Left renal cortex interstitium (tissue), 4 donors: ENCODE measurements at places on chromosomes 6 and 20. TPM values are rescaled to one million over a fixed set of nuclear protein-coding genes. Genes with fewer than 3 reads are reported as not detected.

PPP1R3G gene
- polyA plus RNA-seq = 2.3 TPM

HLA-DRA gene
- polyA plus RNA-seq = 52.7 TPM

GRCh38 chr20:50380697-50381040, 129.5 kb upstream of the PTPN1 start:
- no peak for DNase-seq

- no peak for DNase-seq
Measured at GRCh38 chr6:282177-282866, 10.0 kb upstream of the DUSP22 start.

NR2E1 gene
- polyA plus RNA-seq = not detected

DNA sequence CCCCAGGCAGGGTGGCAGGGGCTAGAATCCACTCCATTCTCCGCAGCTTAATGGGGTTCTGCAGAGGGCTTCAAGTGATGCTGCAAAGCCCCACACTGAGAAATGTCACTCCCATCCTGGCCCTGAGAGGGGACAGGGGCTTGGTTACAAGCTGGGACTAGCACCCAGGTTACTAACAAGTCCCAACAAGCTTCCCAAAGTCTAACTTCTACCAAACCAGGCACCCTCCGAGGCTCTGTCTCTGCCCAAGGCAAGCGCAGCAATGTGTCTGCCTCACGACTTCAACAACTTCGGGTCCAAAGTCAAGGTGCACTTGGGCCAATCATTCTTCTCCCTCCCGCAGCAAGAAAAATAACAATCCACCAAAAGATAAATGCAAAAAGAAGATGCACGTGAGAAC, 45.6 kb downstream of the NFATC2 start:
- DNase-seq = no peak

GRCh38 chr6:116101302-116101718, 657 bp downstream of the NT5DC1 start:
- DNase-seq = no peak

- DNase-seq = no peak
Measured at GRCh38 chr6:148440877-148441453, 98.3 kb downstream of the SASH1 start.

- no peak for DNase-seq
Measured at GRCh38 chr20:208942-209566, 18.0 kb upstream of the DEFB129 start.

DNA sequence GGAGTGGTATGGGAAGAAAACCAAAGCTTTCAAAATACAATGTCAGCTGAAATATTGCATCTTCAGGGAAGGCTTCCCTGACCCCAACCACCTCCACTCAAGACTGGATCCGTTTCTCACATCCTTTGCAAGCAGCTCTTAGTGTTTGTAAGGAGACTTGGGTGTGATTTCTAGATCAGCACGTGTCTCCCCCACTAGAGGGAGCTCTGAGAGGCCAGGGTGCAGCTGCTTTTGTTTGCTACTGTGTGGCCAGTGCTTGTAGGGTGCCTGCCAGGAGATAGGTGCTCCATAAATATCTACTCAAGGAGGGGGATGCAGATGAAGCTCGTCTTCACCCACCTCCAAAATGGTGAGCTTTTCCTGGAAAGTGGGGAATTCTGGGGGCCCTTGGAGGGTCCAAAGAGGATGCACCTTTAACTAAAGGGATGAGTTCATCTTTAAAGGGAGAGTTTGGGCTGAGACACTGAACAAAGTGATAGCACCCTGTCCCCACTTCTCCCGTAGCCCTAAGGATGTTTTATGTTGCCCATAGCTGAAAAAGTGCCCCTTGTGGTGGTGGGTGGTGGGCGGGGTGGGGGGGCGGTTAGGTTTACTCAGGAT, 52.6 kb upstream of the MAFB start:
- no peak for DNase-seq

- no peak for DNase-seq
Measured at GRCh38 chr6:116144605-116145004, 18.7 kb upstream of the COL10A1 start.

DNA sequence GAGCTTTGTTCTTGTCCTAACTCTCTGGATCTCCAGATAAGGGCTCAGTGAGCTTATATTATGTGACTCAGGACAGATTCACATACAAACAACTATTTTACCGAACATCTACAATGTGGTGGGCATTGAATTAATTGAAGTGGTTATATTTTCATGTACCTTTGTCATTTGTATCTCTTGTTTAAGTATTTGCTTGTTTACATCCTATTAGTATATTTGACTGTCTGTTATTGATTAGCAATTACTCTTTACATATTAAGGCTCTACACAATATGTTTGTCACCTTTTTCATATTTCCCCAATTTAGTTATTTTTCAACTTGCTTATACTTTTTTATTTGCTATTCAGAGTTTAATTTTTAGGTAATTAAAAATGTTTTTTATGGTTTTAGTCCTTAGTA, 222.4 kb downstream of the TFAP2C start:
- DNase-seq = no peak

HNF4A gene
- polyA plus RNA-seq = 35.0 TPM

DNA sequence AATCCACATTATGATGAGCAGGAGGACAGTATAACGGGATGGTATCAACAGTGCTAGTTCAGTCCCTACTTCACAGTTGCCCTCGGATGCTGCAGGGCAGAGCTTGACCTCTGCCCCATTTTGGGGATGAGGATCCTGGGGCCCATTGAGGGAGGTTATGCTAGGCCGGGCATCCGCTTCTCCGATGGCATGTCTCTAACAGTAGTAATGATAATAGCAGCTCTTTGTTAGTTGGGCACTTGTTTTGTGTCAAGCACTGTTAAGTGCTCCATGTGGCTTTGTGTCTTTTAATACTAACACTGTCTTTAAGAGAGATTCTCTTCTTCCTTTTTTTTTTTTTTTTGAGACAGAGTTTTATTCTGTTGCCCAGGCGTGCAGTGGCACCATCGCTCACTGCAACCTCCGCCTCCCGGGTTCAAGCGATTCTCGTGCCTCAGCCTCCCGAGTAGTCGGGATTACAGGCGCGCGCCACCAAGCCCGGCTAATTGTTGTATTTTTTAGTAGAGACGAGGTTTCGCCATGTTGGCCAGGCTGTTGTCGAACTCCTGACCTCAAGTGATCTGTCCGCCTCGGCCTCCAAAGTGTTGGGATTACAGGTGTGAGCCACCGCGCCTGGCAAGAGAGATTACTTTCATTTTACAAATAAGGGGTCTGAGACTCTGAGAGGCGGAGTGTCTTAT, 1.1 kb downstream of the MAPRE1 start:
- no peak for DNase-seq

DEF6 gene
- polyA plus RNA-seq = 3.2 TPM

SNAI1 gene
- polyA plus RNA-seq = 12.7 TPM

TNFRSF6B gene
- polyA plus RNA-seq = 1.6 TPM

GRCh38 chr6:42091718-42092023, 41.3 kb downstream of the TAF8 start:
- no peak for DNase-seq

MYL9 gene
- 232 TPM for polyA plus RNA-seq

- no peak for DNase-seq
Measured at GRCh38 chr20:3659492-3660261, 3.5 kb downstream of the GFRA4 start.

DNA sequence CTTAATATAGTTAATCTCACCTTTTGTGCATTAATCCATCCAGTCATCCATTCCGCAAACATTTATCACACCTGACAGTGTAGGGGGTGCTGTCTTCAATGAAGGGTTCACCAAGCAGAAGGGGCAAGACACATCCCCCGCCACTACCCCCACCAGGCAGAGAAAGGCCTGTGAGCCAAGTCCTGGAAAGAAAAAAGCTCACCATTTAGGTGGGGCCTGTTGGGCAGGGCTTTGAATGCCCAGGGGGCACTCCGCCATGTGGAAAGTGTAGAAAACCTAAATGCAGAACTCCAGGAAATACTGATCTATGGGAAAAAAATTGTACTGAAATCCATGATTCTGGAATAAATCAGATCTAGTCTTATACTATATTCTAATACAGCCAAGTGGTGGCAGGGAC, 4.8 kb upstream of the STX16 start:
- no peak for DNase-seq

TMX4 gene
- polyA plus RNA-seq = 85.6 TPM

- DNase-seq = no peak
Measured at GRCh38 chr20:5569021-5569420, 181.2 kb upstream of the SHLD1 start.

DNA sequence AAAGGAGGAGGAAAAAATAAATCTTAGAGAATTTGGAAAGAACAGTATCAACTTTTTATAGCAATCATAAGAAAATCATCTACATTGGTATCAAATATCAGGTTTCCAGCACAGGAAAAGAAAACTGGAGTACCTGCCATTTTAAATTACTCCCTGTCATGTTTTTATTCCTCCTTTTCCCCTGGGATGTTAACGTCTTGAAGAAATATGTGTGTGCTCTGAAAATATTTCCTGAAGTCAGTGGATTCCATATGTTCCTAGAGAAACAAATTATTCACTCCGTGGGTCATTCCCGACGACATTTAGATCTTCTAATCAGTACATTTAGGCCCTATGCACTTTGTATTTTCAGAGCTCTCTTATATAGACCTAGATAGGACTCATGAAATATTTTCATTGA, 42.0 kb upstream of the RSPO3 start:
- DNase-seq = no peak

DNA sequence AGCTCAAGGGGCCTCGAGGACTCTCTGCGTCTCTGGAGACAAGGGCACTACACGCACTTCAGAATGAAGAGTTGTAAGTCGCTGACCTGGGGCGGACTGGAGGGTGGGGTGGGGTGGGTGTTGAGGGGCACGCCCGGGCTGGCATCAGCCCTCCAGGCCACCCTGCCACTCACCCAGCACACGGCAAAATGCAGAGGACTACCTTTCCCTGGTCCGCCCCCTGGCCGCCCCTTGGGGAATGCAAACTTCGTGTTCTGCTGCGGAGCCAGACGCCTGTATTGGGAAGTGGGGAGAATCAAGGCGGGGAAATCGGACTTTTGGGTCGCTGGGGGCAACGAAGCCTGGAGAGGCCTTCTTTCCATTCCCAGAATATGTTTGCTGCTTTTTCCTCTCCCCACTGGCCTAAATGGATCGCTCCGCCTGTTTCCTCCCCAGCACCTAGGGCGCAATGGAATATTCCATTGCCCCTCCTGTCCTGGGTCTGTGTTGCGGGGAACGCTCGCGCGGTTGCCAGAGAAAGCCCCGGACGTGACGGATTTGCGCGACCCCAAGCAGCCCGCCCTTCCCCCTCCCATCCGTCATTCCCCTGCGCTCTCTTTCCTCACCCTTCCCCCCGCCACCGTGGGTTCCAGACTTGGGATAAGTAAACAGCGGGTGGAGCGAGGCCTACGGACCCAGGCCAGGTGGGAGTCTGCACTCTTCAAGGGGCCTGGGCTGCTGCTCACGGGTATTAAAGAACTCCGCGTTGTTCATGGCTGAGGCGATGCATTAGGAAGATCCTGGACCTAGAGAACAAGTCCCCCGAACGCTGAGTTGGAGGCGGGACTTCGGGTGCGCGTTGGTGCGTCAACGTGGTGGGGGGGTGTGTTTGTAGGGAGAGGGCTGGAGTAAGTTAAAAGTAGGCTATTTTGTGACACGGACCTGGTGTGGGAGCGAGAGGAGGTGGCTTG, at the start of gene PPT2:
Gene PPT2, plus strand, starts transcription at position 578 of the 950 bp plus-strand sequence. CDS start 454 bp downstream, outside the sequence.
- DNase-seq = peak; percentile 89

- no peak for DNase-seq
Measured at GRCh38 chr6:139514819-139515218, 140.4 kb upstream of the CITED2 start.

- DNase-seq = no peak
Measured at GRCh38 chr6:102026649-102027048, 633.1 kb downstream of the GRIK2 start.

DNA sequence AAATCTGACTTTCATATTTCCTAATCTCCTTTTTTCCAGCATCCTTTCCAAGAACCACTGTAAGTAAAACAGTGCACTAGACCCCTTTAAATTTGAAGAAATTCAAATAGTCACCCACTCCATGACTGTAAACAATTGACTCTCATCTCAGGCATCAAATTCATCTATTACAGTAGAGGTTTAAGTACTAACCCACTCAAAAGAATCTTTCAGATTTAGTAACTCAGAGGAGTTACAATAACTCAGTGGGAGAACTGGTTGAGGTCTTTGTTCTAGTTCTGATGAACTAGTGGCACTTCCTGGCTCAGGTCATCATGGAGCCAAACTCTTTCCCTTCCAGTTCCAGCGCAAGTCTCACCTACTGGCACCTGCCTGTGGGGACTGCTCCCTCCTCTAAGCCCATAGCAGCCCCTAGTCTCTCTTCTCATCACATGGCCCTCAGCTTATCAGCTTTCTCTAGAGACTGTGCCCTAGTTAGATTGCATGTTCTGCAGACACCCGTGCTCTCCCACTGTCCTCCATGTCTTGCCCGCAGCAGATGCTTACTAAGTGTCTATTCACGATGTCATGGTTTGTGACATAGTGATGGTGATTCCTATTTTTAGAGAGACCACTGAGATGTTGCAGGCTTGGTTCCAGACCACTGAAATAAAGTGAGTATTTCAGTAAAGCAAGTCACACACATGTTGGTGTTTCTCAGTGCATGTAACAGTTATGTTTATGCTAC, 196.2 kb downstream of the TBC1D7 start:
- no peak for DNase-seq

DNA sequence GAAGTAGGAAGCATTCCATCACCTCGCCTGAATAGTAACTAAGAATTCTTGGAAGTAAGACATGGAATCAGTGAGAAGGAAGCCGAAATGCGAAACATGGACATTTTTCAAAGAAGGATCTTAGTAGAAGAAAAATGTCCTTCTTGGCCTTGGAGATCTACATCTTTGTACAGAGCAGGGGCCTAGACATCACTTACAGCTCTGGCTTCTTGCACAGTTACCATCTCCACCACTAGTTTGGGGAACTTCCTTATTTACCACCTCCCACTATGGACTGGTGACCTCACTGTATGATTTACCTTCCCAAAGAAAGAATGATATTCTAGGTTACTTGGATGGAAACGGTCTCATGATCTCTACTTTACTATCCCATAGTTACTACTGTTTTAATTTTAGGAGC, 15.7 kb downstream of the CASS4 start:
- no peak for DNase-seq

ZFP57 gene
- polyA plus RNA-seq = not detected

ZNF165 gene
- polyA plus RNA-seq = 3.9 TPM
